Stimulated activated CD8-positive, alpha-beta memory T cell treated with anti-CD3 and anti-CD28 coated beads, Interleukin-4, amount 100 ng/mL, for 1 hour (primary cell): ENCODE measurements at places on chromosomes 3 and 15.

- DNase-seq: no peak
These were observed 968.4 kb downstream of the ZPLD1 start for GRCh38 chr3:103403191-103403590.

GRCh38 chr15:34791701-34792100 lies 3.6 kb downstream of the ACTC1 start:
- DNase-seq: no peak

GRCh38 chr3:58577269-58577821 lies at the start of gene FAM107A:
Gene FAM107A (minus strand): TSS chr3:58577391. CDS start chr3:58569860, 7,531 bp downstream.
- DNase-seq: no peak

GRCh38 chr3:27200721-27201489 lies 168.3 kb downstream of the NEK10 start:
- DNase-seq: no peak

- DNase-seq: no peak
These were observed 259.6 kb downstream of the LRTM1 start for GRCh38 chr3:54668236-54668635.

- no peak for DNase-seq
These were observed 163.7 kb upstream of the TP63 start for GRCh38 chr3:189467451-189467850.

DNA sequence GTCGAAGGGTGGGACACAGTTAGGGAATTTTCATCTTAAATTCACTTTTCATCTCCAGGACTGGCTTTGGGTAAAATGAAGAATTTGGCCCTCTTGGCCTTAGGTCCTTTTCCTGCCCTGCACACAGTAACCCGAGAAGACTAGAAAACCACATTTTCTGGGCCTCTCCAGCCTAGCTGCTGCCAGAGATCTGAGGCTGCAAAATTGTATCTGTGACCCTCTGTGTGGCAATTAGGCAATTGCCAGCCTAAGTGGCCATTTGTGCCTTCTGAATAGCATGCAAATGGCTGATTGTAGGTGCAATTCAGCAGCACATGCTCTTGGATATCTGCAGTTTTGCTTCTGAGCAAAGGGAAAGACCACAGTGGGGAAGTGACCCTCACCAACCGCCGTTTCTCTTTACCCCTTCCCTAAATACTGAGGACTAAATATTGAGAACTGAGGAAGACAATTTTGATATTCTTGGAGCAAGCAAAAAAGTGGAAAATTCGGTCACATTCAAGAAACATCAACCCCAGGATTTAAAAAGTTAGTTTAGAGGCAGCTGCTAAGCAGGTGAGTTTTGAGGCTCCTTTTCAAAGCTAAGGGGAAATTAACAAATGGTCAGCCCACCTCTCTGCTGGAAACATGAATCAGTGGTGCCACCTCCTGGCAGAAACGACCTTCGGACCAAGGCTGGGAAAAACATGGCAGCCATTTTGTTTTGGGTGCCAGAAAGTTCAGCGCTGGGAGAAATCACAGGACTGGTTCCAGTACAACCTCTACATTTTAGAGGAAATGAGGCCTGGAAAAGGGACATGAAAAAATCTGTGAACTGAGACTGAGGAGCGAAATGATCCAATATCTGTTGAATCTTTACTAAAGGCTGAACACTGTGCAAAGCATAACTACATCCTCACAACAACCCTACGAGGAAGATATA lies 56.6 kb upstream of the PRTG start:
- no peak for DNase-seq

DNA sequence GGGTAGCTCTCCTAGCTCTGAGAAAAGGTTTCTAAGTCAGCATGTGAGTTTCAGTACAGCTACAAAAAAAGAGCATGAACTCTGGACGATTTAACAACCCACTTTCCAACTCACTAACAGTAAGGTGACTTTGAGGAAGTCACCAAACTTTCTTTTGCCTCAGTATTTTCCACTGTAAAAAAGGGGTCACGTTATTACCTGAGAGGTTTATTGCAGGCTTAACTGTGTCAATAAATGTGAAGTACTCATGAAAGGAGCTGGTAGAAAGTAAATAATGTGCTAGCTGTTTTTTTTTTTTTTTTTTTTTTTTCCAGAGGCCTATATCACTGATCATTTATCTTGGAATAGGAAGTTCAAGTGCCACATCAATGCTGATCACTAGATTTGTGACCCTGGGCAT lies 89.3 kb downstream of the PLSCR2 start:
- no peak for DNase-seq

GRCh38 chr3:100709842-100710260 lies 557 bp downstream of the TFG start:
- DNase-seq: no peak

DNA sequence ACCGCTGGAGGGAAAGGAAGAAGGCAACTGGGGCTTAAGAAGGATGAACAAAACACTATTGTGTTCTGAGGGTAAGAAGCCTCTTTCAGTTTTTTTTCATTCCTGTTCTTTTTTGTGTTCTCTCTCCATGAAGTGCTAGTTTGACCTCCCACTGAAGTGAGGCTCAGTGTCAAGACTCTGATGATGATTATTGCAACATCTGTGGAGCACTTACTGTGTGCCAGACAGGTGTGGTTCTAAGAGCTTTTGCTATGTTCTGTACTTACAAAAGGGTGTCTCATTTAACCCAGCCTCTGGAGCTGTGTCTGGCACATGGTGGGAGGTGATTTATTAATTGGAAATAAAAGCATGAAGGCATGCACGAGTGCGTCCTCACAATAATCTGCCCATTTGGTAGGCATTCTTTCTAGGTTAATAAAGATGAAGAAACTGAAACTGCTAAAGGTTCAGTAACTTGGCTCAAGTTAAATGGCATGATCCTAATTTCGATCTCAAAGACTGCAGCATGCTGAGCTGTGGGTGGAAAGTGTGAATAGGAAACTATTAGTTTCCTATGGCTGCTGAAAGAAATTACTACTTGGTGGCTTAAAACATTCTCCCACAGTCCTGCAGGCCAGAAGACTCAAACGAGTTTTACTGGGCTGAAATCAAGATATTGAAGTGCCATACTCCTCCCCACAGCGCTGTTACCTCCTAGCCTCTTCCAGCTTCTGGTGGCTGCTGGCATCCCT lies 38.5 kb upstream of the VEPH1 start:
- DNase-seq: no peak

DNA sequence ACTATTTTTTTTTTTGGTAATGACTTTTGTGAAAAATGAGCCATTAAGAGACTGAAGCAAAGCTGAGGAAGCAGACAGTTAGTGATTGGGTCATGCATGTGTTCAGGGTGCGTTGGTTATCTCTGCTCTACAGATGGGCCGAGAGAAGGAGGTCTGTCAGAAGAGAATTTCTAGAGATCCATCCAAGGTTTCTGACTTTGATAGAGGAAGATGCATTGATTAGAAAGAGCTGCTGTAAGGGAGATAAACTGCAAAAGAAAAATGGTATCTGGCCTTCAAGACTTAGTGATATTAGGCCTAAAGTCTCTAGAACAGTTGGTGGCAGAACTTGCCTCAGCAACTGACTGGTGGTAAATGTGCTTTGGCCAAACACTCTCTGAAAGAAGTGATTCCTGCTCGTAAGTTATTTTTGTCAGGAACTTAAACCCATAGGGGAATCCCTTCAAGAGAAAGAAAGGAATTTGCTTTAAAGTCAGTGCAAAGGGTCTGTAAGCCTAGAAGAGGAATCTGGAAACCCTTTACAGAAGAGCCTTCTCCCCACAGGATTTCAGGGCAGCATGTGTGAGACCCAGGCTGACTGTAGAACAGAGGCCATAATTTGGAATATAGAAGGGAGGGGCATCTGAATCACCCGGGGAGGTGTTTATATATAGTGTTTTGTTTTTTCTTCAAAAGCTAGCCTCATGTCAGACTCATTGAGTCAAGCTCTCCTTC lies 67.8 kb downstream of the OPA1 start:
- no peak for DNase-seq

DNA sequence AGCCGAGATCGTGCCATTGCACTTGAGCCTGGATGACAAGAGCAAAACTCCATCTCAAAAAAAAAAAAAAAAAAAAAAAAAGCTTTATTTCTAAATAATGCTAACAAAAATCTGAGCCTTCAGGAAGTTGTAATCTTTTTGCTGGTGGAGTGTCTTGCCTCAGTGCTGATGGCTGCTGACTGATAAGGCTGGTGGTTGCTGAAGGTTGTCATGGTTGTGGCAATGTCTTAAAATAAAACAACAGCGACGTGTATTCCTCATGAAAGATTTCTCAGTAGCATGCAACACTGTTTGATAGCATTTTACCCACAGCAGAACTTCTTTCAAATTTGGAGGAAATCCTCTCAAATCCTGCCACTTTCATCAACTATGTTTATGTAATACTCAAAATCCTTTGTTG lies 77.4 kb upstream of the PTPRG start:
- DNase-seq: no peak

GRCh38 chr3:42045708-42046243 lies 45.4 kb upstream of the TRAK1 start:
- no peak for DNase-seq

- DNase-seq: peak; percentile 80
These were observed at the start of gene SELENOS for GRCh38 chr15:101277038-101277822. Gene SELENOS (minus strand): TSS chr15:101277485. CDS start chr15:101277417, 68 bp downstream.

GRCh38 chr15:62067448-62068044 lies 769 bp downstream of the C2CD4A start:
- no peak for DNase-seq

GRCh38 chr3:156579427-156579851 lies 24.5 kb upstream of the SSR3 start:
- DNase-seq: no peak
